IMR-90 (cell line): ENCODE measurements at places on chromosomes 12 and 14. TPM values are rescaled to one million over a fixed set of nuclear protein-coding genes. Genes with fewer than 3 reads are reported as not detected.

ENDOU gene
- under 0.01 TPM in 2 replicates for total RNA-seq

SCN8A gene
- total RNA-seq: 14.7 and 19.7 TPM in 2 replicates

TPCN1 gene
- 2.0 and 2.5 TPM in 2 replicates for total RNA-seq

PRIMA1 gene
- not detected in 2 replicates for total RNA-seq

DEGS2 gene
- not detected in 2 replicates for total RNA-seq

GALNT9 gene
- under 0.01 TPM in 1 of 2 replicates, not detected in the other for total RNA-seq

TAS2R46 gene
- total RNA-seq: 3.3 and 4.7 TPM in 2 replicates

ANKS1B gene
- total RNA-seq: 0.18 and 0.56 TPM in 2 replicates

WNT5B gene
- 96.1 and 102 TPM in 2 replicates for total RNA-seq

RERGL gene
- total RNA-seq: not detected in 2 replicates
